ENCODE measurements at places on chromosomes 12 and 14. TPM values are rescaled to one million over a fixed set of nuclear protein-coding genes. Genes with fewer than 3 reads are reported as not detected.
A peak's percentile ranks its signal among the peaks of the same experiment; 100 is the strongest.

DNA sequence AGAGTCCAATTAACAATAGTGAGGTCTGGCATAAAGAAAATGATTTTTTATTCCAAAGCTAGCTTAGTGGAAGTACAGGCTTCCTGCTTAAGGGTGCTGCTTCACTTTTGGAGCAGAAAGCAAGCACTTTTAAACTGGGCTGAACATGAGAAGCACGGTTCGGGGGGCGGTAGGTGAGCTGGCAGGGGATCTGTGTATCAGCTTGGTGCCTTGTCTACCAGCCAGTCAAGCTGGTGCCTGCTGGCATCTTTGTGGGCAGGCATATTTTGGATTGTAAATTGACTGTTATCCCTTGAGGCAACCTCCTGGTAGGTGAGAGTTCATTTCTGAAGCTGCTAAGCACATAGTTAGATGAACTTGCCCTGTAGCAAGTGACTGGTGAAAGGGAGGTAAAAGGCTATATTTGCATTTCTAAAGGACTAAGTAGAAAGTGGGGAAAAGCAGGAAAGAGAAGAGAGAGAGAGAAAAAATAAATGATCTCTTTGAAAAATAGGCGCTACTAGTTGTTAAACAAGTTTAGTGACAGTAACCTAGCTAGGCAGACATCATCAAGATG, 121.1 kb upstream of the SYT10 start:
- no peak for DNase-seq

DNA sequence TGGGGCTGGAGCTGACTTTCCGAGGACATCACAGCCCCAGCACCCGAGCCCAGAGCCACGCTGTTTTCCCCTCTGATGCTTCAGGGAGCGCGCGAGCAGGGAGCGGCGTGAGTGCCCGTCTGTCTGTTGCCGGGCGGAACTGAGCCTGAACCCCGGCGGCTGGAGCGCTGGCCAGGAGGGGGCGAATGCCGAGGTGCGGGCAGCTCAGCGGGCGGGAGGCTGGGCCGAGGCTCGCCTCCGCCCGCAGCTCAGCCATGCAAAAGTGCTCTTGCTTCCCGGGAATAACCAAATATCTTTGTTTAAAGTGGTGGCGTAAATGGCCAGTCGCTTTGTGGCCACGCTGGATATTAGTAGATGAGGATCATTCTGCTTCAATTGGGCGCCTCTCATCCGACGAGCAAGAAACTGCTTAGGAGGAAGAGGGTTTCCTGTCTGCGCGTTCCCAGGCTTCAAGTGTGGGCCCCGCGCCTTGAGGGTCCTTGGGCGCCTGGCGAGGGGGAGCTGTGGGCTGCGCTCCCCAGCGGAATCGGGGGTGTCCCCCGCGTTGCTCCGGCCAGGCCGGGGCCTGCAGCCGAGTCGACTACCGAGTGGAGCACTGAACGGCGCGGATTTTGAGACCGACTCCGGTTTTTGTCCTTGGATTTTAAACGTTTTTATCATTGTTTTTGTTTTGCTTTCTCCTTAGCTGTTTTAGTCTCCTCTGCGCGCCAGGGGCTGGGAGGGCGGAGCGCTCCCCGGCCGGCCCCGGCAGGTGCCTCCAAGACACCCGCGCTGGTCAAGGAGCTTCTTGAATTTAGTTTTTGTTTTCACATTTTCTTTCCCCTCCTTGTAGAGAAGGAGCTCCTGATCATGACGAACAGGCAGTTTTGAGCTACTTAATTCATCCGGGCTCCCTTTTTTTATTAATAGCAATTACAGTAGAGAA, 831 bp upstream of the NKX2-1 start:
- peak; percentile 78 for DNase-seq

- no peak for DNase-seq
Observed at GRCh38 chr12:52441320-52441911, 7.2 kb upstream of the KRT75 start.

DNA sequence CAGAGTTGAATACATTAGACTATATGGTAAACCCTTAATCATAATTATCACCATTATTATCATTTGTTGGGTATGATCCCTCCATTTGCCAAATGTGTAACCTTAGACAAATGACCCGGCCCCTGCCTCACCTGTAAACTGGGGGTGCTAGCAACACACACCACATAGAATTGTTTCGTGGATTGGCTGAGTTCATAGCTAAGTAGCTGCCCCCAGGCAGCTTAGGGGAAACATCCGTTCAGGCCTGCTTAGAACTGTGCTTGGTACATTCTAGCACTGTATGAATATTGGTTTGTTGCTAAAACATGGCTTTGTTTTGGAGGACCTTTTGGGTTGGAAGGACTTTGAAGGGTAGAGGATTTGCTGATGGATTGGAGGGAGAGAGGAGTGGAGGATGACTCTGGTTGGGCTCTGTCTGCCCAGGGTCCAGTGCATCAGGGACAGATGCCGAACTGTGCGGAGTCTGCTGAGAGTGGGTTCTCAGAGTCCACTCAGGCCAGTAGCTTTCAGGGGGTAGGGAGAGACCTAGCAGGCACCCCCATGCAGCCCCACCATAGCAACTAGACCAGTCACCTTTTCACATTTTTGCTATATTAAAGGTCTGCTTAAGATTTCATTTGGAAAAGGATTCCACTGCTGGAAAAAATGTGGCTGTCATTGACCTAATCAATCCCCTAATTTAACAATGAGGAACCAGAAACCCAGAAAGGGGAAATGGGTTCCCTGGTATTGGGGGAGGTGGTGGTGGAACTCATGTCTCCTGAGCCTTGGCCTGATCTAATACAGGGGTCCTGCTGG, 2.2 kb downstream of the RIN3 start:
- DNase-seq, result no peak

DNA sequence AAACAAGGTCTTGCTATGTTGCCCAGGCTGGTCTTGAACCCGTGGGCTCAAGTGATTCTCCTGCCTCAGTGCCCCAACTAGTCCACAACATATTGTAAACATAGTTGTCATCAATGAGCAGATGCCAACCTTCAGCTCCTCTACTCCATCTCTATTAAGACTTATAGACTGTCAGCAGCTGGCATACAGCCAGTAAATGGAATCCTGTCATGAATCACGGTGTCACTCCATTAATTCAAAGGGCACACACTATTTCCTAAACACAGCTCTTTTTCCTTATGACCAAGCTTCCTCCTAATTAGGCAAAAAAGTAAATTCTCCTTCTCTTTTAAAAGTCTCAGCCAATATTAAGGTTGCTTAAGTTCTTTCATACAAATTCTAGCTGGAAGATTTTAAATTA, 111.2 kb downstream of the ITPR2 start:
- DNase-seq, result peak; percentile 24

- no peak for DNase-seq
Observed at GRCh38 chr12:62903151-62903550, 31.8 kb downstream of the PPM1H start.

DNA sequence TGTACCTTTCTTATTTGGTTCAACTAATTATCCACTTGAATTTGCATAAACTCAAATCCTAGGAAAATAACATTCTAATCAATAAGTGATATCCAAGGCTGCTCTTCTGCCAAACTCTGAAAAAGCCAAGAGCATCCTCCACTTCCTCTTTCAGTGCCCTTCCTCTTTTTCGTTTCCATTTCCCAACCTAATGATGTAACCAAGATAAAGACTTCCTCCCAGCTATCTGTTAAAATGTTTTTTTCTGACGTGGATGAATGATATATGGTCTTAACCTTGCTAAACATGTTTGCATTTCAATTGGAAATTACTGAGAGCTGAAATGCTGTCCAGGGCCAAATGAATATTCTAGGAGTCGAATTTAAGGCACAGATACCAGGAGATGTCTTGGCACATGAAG, 459.5 kb upstream of the PDE3A start:
- no peak for DNase-seq

- no peak for DNase-seq
Observed at GRCh38 chr14:91728616-91729183, 3.2 kb downstream of the CATSPERB start.

Gene PCED1B
- 2.1 TPM for total RNA-seq

Gene SLC5A8
- total RNA-seq, result 0.12 TPM

All from Calu3 (cell line).